Esophagus squamous epithelium (tissue), 5 donors: ENCODE measurements at places on chromosomes 3 and 15. TPM values are rescaled to one million over a fixed set of nuclear protein-coding genes. Genes with fewer than 3 reads are reported as not detected.
A peak's percentile ranks its signal among the peaks of the same experiment; 100 is the strongest.

- DNase-seq, result no peak
- H3K4me3 ChIP-seq, result no peak overlapping the region
- no peak overlapping the region for H3K27ac ChIP-seq
- no peaks in the 10 kb centered on the region for H3K4me1 ChIP-seq
- no peaks in the 10 kb centered on the region for H3K27me3 ChIP-seq
Measured at GRCh38 chr15:49247556-49248110, 77.6 kb downstream of the GALK2 start.

DNA sequence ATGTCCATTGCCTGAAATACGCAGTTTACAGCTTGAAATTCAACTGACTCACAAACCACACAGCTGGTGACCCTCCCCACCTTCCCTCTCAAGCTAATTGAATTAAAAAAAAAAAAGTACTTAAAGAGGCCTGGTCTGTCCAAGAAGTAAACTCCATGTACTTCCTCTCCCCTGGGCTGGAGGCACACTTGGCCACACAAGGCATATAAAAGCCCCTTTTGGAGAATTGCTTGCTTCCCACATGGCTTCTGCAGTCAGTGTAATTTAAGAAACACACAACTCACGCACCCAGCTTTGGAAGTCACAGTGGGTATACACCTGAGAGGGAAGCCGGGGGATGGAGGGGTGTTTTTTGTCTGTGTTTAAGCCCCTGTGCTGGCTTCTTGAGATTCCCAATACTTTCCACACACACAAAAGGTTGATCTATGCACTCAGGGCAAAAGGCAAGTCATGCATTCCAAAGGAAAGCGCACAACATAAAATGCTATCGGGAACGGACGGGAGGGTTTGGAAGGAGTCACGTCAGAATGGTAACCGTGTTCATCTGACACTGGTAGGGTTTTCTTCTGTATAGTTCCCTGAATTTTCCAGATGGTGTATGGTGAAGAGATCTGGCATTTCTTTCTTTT, 106.6 kb upstream of the ALDH1A3 start:
- no peak overlapping the region for H3K27ac ChIP-seq
- H3K27me3 ChIP-seq, result no peaks in the 10 kb centered on the region
- H3K36me3 ChIP-seq, result no peaks in the 10 kb centered on the region
- DNase-seq, result no peak

DNA sequence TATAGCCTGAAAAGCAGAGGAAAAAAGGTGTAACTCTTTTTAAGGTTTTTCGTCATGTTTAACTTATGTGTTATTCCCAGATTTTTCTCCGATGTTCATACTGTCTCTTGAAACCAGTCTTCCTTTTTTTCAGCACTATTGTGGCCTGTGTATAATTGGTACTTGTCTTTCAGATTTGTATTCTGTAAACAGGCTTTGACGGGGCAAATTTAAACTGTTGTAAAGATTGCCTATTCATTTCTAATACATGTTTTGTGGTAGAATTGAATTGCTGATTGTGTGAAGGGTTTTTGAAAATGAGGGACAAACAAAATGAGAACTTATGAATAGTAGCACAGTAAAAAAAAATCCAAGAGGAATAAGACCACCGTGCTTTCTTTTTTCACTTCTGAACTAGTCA, 33.6 kb downstream of the AKAP13 start:
- no peaks in the 10 kb centered on the region for H3K27me3 ChIP-seq
- no peaks in the 10 kb centered on the region for H3K36me3 ChIP-seq
- no peak overlapping the region for H3K4me3 ChIP-seq
- no peak for DNase-seq
- peaks cover 14% of the 10 kb centered on the region for H3K4me1 ChIP-seq
- H3K27ac ChIP-seq, result peak overlapping the region; percentile 71

GRCh38 chr3:116643001-116643400, 66.6 kb upstream of the TUSC7 start:
- no peaks in the 10 kb centered on the region for H3K27me3 ChIP-seq
- H3K4me1 ChIP-seq, result no peaks in the 10 kb centered on the region
- no peaks in the 10 kb centered on the region for H3K36me3 ChIP-seq
- no peak overlapping the region for H3K27ac ChIP-seq

The DBR1 gene
- 11.2 TPM for total RNA-seq

The CTXN2 gene
- not detected for total RNA-seq

The QTRT2 gene
- total RNA-seq, result 16.6 TPM

DNA sequence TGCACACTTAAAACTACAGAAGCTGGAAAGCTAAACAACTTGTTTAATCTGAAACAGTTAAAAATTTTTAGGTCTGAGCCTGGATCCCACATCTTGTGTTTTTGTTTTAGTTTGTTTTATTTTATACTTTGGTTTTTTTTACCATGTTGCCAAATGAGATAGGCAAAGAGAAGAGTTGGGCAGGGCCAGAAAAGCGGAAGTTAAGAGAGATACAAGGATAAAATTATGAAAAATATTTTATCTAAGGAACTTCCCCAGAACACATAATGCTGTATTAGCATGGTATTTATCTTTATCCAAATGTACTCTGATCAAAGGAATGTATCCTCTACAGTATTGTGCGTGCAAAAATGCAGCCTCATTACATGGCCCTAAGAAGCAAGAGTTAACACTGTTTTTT, 50.7 kb downstream of the PROS1 start:
- H3K27me3 ChIP-seq, result no peaks in the 10 kb centered on the region
- DNase-seq, result no peak
- no peaks in the 10 kb centered on the region for H3K4me1 ChIP-seq
- H3K4me3 ChIP-seq, result no peak overlapping the region
- no peak overlapping the region for H3K27ac ChIP-seq

DNA sequence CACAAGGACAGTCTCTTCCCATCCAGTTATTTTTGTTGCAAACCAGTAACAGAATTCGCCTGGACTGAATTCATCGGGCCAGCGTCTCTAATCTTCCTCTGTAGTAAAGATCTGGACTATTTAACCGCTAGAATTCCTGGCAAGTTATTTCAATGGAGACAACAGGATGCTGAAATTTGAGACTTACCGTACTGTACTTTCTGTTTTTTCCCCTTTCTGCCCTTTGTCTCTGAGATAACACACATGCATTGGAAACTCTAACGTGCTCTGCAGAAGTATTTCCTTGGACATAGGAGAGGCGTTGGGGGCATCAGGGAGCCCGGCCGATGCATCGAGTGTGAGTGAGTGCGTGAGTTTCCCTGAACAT, 61.5 kb downstream of the ASB7 start:
- no peak overlapping the region for H3K27ac ChIP-seq

The CPNE4 gene
- not detected for total RNA-seq

The ABI3BP gene
- 6.2 TPM for total RNA-seq

The SPSB4 gene
- not detected for total RNA-seq

DNA sequence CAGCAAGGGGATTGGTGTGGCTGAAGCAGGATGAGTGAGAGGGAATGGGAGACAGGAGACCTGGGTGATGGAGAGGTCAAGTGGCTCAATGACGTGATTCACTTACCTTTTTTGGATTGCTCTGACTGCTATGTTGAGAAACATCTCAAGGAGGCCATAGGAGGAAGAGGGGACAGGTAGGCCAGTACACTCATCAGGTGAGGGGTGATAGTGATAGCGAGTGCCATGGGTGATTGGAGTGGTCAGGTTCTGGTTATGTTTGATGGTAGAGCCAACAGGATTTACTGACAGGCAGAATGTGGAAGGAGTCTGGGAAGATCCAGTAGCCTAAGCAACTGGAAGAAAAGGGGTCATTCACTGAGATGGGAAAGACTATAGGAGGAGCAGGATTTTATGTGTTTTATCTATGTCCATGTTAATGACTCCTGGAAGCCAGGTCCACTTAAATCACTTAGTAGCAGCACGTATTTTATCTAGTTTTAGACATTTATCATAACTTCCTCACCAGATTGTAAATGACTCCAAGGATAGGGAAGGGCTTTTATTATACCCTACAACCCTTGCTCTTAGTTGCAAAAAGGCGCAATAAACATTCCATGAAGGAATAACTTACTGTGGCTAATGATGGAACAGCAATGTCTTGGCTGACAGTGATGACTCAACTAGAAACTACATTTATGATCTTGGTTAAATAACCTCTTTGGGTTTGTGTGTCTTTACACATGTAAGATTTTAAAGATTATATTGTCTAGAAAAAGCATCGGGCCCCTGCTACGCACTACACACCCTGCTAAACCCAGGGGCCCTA, 119.8 kb upstream of the RNF7 start:
- H3K27ac ChIP-seq, result no peak overlapping the region
- H3K27me3 ChIP-seq, result no peaks in the 10 kb centered on the region
- no peaks in the 10 kb centered on the region for H3K4me1 ChIP-seq
- H3K4me3 ChIP-seq, result no peak overlapping the region
- no peak for DNase-seq

DNA sequence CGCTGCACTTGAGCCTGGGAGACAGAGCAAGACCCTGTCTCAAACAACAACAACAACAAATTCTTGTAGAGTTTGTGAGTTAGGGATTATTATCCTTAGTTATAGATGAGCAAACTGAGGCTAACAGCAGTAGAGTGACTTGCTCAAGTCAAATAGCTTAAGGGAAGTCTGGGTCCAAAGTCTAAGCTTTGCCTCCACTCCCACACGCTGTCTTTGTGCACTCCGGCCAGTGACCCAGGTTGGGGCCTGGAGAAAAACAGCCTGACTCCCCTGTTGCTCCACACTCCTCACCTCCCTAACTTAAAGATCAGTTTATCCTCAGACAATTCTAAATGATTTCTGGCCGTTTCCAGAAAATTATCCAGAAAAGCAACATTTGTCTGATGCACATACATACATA, 9.2 kb upstream of the SIN3A start:
- H3K27ac ChIP-seq, result no peak overlapping the region
- DNase-seq, result no peak
- no peaks in the 10 kb centered on the region for H3K4me1 ChIP-seq
- no peaks in the 10 kb centered on the region for H3K36me3 ChIP-seq
- H3K4me3 ChIP-seq, result no peak overlapping the region

GRCh38 chr15:95448531-95449229, 881.8 kb upstream of the NR2F2 start:
- no peaks in the 10 kb centered on the region for H3K4me1 ChIP-seq
- H3K4me3 ChIP-seq, result no peak overlapping the region
- H3K27ac ChIP-seq, result no peak overlapping the region
- H3K36me3 ChIP-seq, result no peaks in the 10 kb centered on the region

DNA sequence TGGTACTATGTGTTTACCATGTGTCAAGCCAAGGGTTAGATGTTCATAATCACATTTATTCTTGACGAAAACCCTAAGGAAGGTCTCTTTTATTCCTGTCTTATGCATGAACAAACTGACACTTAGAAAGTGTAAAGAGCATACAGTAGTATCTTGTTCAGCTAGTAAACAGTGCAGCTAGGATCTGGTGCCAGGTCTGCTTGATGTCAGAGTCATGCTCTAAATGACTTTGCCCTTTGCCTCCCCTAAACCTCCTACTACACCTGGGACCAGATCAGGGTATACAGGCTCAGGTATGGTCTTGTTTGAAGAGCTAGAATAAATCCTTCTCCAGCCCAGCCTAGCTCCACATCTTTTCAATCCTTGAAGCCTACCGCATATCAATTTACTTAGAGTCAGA, 232.4 kb downstream of the ADAMTSL3 start:
- no peak for DNase-seq
- H3K4me3 ChIP-seq, result no peak overlapping the region
- no peaks in the 10 kb centered on the region for H3K4me1 ChIP-seq
- H3K27ac ChIP-seq, result no peak overlapping the region
- no peaks in the 10 kb centered on the region for H3K36me3 ChIP-seq
- H3K27me3 ChIP-seq, result no peaks in the 10 kb centered on the region

DNA sequence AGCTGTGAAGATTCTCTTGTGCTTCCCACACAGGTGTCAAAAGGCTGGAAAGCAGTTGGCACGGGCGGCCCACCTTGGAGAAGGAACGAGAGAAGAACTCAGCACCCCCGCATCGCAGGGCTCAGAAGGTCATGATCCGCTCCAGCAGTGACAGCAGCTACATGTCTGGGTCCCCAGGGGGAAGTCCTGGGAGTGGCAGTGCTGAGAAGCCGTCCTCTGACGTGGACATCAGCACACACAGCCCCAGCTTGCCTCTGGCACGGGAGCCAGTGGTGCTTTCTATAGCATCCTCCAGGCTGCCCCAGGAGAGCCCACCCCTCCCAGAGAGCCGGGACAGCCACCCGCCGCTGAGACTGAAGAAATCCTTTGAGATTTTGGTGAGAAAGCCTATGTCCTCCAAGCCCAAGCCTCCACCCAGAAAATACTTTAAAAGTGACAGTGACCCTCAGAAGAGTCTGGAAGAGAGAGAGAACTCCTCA, 31.4 kb downstream of the STARD5 start:
- H3K4me3 ChIP-seq, result no peak overlapping the region
- H3K27me3 ChIP-seq, result no peaks in the 10 kb centered on the region
- H3K36me3 ChIP-seq, result no peaks in the 10 kb centered on the region
- no peak for DNase-seq
- H3K27ac ChIP-seq, result peak overlapping the region; percentile 81
- peaks cover 20% of the 10 kb centered on the region for H3K4me1 ChIP-seq

- H3K27me3 ChIP-seq, result no peaks in the 10 kb centered on the region
- H3K27ac ChIP-seq, result no peak overlapping the region
- no peaks in the 10 kb centered on the region for H3K36me3 ChIP-seq
- DNase-seq, result no peak
- no peak overlapping the region for H3K4me3 ChIP-seq
- H3K4me1 ChIP-seq, result no peaks in the 10 kb centered on the region
Measured at GRCh38 chr3:63048367-63049326, 173.4 kb upstream of the CADPS start.

The AGBL1 gene
- 0.19 TPM for total RNA-seq

- H3K27me3 ChIP-seq, result no peaks in the 10 kb centered on the region
- DNase-seq, result no peak
- H3K36me3 ChIP-seq, result no peaks in the 10 kb centered on the region
- H3K4me1 ChIP-seq, result peaks cover 4% of the 10 kb centered on the region
- H3K4me3 ChIP-seq, result no peak overlapping the region
Measured at GRCh38 chr3:177124882-177125281, 72.4 kb downstream of the TBL1XR1 start.

The TMEM158 gene
- total RNA-seq, result 6.9 TPM

GRCh38 chr3:72976281-72976741, 20.3 kb upstream of the PPP4R2 start:
- DNase-seq, result no peak
- no peaks in the 10 kb centered on the region for H3K36me3 ChIP-seq
- H3K4me1 ChIP-seq, result no peaks in the 10 kb centered on the region
- no peak overlapping the region for H3K4me3 ChIP-seq
- H3K27me3 ChIP-seq, result no peaks in the 10 kb centered on the region
- H3K27ac ChIP-seq, result no peak overlapping the region

DNA sequence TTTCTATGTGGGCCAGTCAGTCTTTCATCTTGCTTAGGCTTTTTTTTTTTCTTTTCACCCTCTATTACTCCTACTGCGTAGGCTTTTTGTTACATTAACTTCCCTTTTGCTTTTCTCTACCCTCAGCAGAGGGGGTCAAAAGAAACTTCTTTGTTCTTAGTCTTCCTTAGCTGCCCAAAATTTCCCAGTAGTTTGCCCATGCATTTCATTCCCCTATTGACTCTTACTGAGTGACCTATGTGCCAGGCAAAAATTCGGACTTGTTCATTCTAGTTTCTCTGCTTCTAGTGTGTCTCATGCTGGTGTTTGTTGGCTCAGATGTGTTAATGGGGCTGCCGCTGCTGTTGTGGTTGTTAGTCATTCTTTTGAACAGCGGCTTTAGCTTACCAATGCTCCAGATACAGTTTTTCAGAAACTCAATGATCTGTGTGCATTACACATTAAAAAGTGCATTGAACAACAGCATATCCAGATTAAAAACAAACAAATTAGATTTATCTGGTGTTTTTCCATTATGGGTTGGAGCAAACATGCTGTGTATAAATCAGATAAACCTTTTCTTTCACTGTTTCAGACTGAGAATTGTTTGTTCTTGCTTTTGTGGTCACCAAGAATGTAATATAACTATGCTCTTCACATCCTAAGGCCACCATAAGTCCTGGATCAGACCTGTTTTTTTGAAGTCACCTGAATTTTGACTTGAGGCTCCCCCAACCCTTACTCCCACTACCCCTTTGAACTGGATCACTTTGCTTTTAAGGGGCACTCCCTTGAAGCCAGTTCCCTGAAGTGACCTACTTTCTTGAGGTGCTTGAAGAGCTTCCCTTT, 43.1 kb downstream of the PDE8A start:
- H3K27me3 ChIP-seq, result no peaks in the 10 kb centered on the region
- no peak for DNase-seq
- no peak overlapping the region for H3K4me3 ChIP-seq
- H3K36me3 ChIP-seq, result no peaks in the 10 kb centered on the region
